Activated T-helper 9 cell treated with anti-CD3 and anti-CD28 coated beads, Interleukin-2, amount 50 U/mL, for 16 hours (primary cell): ENCODE measurements at places on chromosomes 3 and 15.

GRCh38 chr15:78654272-78654671 is 13.3 kb upstream of the CHRNB4 start:
- no peak for DNase-seq

DNA sequence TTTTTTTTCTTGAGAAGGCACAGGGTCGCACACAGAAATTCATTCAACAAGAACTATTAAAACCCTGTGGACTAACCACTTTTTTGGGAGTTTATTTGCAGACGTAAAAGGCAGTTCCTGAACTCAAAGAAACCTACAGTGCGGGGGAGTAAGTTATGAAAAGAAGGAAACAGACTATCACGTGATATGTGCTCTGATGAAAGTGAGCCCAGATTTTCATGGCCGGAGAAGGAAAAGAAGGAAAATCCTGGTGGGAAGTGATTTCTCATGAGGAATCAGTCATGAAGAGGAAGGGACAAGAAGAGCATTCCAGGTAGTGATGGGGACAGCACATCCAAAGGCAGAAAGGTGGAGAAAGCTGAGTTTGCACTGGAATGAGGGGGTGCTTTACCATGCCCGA is 26.1 kb downstream of the SEMA6D start:
- no peak for DNase-seq

DNA sequence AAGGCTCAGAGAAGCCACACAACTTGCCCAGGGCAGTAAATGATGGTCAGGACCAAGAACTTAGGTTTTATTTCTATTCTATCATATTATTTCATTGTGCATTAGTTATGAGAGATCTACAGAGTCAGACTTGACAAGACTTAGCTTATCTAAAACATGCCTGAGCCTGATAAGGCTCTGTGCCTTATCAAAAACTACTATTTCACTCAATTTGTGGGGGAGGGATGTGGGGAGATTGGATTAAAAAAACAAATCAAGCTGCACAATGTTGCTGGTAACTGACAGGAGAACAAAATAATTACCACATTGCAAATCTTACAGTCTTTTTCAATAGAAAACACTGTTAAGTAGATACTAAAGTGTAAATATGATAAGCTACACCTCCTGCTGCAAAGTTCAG is 16.0 kb downstream of the HACD2 start:
- no peak for DNase-seq

- DNase-seq: no peak
These were observed 188.4 kb downstream of the RAP2B start for GRCh38 chr3:153350420-153350819.

DNA sequence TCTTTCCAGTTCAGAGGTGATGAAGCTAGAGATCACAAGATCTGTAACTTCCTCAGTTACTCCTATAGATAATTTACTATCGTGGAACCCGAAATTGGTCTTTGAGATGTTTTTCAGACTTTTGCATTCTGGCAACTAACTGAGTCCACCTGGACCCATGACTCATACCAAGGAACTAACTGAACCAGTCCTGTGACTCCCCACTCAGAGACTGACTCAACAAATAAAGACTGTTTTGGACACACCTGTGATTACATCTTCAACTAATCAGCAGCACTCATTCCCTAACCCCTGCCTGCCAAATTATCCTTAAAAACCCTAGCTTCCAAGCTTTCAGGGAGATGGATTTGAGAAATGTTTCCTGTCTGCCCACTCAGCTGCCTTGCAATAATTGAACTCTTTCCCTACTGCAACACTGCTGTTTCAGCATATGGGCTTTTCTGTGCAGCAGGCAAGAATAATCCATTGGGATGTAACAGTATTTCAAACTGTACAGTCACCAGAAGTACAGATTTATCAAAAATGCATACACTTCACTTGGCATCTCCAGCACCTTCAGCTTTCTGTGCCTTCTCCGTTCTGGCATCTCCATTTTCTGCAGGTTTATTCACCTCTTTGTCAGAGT is 57.7 kb downstream of the GATM start:
- DNase-seq: no peak

- no peak for DNase-seq
These were observed 76.6 kb downstream of the SRGAP3 start for GRCh38 chr3:9172851-9173321.

DNA sequence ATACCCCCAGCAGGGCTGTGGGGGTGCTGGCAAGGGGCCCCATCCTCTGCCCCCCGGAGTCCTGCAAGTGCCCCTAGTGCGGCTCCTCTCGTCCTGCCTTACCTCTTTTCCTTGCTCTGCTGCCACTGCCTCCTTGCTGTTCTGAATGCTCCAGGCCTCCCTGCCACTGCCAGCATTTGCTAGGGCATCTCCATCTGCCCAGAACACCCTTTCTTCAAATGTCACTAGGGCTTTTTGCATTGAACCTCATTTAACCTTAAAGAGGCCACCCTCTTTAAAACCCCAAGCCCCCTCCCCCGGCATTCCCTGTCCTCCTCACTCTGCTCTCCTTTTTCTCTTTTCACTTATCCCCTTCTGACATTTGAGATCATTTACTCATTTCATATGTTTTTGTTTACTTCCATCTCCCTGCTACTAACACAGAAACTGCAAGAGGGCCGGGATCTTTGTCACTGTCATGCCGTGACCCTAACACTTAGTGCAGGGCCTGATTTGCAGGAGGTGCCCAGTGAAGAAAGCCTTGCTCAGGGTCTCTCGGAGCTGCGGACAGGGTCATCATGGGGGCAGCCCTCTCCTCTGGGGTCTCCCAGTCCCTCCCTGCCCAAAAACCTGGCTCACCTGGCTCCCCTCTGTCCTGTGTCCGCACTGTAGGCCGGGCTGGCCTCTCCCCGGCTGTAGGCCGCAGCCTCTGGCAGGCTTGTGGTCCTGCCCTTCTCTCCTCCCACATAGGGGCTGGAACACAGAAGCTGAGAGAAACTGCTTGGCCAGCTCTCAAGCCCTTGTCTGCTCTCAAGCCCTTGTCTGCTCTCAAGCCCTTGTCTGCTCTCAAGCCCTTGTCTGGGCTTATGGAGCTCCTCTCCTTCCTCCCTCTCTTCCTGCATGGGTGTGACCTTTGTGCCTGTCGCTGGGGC is at the start of gene ACOX2:
ACOX2 (minus strand) TSS at position 690 of the 911 bp plus-strand sequence. CDS start 2,084 bp downstream, outside the sequence.
- no peak for DNase-seq

DNA sequence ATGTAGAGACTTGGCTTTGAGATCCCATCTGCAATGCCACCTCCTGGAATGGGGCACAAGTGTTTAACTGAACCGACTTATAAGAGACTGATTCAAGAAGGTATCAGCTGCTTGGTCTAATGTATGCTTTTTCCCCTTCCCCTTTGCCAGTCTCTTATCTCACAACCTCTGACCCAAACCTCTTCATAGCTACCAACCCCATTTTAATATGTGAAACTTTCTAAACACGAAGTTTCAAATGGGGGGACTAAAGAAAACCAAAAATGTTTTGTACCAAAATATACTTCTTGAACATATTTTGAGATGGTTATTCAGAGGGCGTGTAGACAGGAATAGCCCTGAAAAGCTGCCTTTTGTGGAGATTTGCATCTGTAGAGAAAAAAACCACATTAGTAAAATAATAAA is 73.1 kb downstream of the OXSM start:
- no peak for DNase-seq

- no peak for DNase-seq
These were observed 71.8 kb downstream of the SYNPR start for GRCh38 chr3:63349583-63350573.

GRCh38 chr15:90915216-90915807 is 12.2 kb downstream of the MAN2A2 start:
- DNase-seq: no peak

DNA sequence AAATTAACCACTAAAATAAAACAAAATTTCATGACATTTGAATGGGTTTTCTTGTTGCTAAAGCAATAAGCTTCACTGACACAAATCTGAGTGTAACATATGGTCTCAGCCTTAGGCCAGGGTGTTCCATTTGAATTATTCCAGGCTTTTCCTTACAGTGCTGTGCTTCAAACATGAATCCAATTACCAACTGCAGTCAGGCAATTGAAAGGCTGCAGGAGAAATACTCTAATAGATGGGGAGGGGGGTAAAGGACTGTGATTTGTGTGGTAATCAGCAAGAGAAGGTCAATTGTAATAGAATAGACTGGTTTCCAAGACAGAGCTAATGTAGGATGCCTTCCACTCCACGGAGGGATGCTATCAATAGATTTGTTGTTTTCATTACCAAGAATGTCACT is 466.7 kb downstream of the C3orf38 start:
- DNase-seq: no peak

GRCh38 chr3:184927796-184928315 is 115.9 kb downstream of the VPS8 start:
- DNase-seq: no peak

- no peak for DNase-seq
These were observed 59.4 kb downstream of the CALML4 start for GRCh38 chr15:68145706-68146105.

- DNase-seq: no peak
These were observed 8.0 kb downstream of the ESYT3 start for GRCh38 chr3:138442433-138442832.

- no peak for DNase-seq
These were observed 270.9 kb downstream of the TLE3 start for GRCh38 chr15:69826819-69827175.

DNA sequence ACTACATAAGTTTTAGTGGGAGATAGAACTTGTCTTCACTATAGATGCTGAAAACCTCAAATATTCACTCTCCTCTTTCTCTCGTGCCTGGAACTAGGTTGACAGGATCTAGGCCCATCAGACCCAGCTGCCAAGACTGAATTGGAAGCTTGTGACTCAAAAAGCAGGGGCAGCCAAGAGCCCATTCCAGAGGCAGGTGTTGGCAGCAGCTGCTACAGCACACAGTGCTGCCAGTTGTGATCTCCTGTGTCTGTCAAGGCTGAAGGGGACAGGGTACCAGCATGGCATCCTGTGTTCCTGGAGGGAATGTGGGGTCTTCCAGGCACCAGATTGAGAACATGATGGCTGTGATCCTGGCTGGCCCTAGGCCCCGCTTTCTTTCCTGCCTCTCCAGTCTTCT is 92.5 kb upstream of the MB21D2 start:
- no peak for DNase-seq

DNA sequence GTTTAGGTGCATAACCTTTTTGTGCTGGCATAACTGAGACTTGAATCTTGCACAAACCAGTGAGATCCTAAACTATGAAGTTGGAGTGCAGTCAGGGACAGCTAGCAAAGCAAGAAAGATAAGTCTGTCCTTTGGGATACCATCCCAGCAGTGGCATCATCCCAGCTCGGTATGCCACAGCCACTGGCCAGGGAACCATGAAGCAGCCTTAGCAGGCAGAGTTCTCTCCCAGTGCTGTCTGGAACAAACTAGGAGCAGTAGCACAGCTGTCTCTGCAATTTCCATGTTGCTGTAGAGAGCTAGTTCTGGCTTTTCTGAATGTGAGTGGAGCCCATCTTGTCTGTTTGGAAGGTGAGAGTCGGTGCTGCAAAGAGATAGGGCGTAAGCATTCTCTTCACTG is 130.3 kb downstream of the DTWD1 start:
- no peak for DNase-seq

- DNase-seq: no peak
These were observed 41.7 kb upstream of the B3GNT5 start for GRCh38 chr3:183211352-183211751.

DNA sequence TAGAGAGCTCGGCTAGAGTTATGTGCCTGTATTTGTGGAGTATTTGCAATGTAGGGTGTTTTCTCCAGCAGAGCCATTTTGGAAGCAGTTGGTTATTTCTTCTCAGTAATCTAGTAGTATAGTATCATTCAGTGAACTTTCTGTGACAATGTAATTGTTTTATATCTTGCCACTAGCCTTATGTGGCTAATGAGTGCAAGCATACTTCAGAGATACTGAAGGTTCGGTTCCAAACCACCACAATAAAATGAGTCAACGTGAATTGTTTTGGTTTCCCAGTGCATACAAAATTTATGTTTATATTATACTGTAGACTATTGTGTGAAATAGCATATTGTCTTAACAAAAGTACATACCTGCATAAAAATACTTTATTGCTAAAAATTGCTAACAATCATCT is 286.9 kb upstream of the TBL1XR1 start:
- no peak for DNase-seq

DNA sequence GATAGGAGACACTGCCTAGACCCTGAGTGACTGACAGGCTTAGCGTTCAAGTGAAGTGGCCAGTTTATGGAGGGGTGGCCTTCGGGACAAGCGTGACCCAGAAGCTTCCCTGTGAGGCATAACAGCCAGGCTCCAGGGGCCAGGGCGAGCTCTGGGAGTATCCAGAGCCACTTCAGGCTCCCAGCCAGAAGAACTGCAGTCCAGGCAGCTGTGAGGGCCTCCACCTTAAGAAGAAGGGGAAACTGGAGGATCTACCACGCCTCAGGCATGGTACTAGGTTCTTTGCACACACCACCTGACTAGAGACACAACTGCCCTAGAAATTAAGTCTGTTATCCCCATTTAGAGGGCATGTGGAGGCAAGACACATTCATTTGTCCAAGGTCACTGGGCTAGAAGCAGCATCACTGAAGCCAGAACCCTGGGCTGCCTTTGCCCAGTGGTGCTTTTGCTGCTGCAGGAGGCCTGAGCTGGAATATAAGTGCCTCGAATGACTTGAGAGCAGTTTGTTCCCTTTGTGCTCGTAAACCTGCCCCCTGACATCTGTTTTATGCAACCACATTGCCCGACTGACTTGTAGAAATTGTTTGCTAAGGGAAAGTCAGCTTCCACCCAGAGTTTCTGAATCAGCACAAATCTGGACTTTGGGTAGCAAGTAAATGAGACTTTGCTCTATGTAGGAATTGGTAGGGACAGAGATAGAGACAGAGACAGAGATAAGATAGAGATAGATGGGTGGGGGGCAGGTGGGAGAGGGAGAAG is 23.3 kb downstream of the RASGRF1 start:
- DNase-seq: no peak

- DNase-seq: no peak
These were observed 4.2 kb downstream of the PRTG start for GRCh38 chr15:55738715-55739114.

GRCh38 chr3:40216471-40216870 is 93.0 kb upstream of the EIF1B start:
- DNase-seq: no peak

DNA sequence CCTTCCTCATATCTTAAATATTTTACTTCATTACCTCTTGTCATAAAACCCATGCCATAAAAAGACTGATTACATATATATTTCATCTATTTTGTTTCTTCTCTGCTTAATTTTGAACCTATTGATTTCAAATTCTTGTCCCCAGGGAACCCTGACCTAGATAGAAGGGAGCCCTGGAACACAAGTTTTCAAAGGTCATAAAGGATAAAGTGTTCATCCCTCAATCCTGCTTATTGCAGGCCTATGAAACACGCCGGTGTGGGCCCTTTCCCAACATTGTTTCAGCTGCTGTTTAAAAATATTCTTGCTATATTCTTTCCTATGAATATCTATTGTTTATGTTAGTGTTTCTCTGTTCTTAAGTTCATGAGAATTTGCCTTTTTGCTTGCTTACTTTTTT is 1389.5 kb upstream of the GBE1 start:
- DNase-seq: no peak
